ENCODE measurements at places on chromosomes 3 and 15. TPM values are rescaled to one million over a fixed set of nuclear protein-coding genes. Genes with fewer than 3 reads are reported as not detected.

Gene RPL39L
- total RNA-seq: 0.52 TPM

Gene RTP4
- 2.2 TPM for total RNA-seq

Gene SPINK8
- not detected for total RNA-seq

Gene IQCH
- 0.42 TPM for total RNA-seq

Gene LMAN1L
- 0.21 TPM for total RNA-seq

Gene BLOC1S6
- 102 TPM for total RNA-seq

Gene BCHE
- total RNA-seq: not detected

Gene SYNM
- total RNA-seq: 3.4 TPM

Gene SENP8
- 0.21 TPM for total RNA-seq

Gene GOLGA8G
- not detected for total RNA-seq

Gene SLC9A9
- total RNA-seq: 15.1 TPM

Gene C3orf49
- total RNA-seq: not detected

Gene TOPAZ1
- total RNA-seq: not detected

Gene DUOXA1
- 0.31 TPM for total RNA-seq

Gene CHRFAM7A
- 5.1 TPM for total RNA-seq

Gene MNS1
- total RNA-seq: not detected

Gene TLR9
- 0.21 TPM for total RNA-seq

Gene NME9
- total RNA-seq: 0.94 TPM

Gene CXCR6
- total RNA-seq: 5.2 TPM

Gene CGNL1
- under 0.01 TPM for total RNA-seq

Gene SEMA5B
- not detected for total RNA-seq

Gene GHSR
- not detected for total RNA-seq

Gene CCDC54
- not detected for total RNA-seq

Gene CLRN1
- not detected for total RNA-seq

Gene TBC1D21
- total RNA-seq: not detected

Gene NGRN
- total RNA-seq: 36.2 TPM

Gene SLITRK3
- not detected for total RNA-seq

Gene IGSF11
- total RNA-seq: 0.10 TPM

Gene GOLGB1
- total RNA-seq: 36.3 TPM

Gene CDCP1
- total RNA-seq: 0.31 TPM

Gene CCDC12
- 45.2 TPM for total RNA-seq

Gene ALPK3
- total RNA-seq: 0.10 TPM

Gene AADACL2
- total RNA-seq: not detected

Gene ISL2
- 0.21 TPM for total RNA-seq

Gene MEGF11
- total RNA-seq: not detected

Gene WDR93
- total RNA-seq: not detected

Gene PAK6
- total RNA-seq: 0.42 TPM

All from mononuclear cell (primary cell).